EH (cell line): ENCODE measurements at places on chromosomes 7 and 10.

DNA sequence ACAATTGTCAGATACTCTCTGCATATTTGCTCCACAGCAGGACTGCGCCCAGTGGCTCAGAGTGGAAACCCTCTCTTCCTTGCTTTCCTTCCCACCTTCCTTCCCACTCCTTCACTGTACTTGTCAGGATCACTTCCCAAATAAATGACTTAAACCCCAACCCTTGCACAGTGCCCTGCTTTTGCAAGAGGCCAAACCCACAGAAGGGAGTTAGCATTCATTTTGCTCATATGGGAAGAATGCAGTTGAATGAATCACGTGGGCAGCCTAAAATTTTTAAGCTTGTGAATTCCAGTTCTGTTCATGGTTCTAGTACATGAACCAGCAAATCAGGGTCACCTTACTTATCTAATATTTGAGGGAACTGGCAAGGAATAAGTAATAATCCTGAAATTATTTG is 47.7 kb upstream of the SFMBT2 start:
- DNase-seq: no peak

- DNase-seq: peak; percentile 92
These were observed 44.2 kb upstream of the FRMD4A start for GRCh38 chr10:14374745-14375445.

- peak; percentile 90 for DNase-seq
These were observed 104.1 kb downstream of the EVX1 start for GRCh38 chr7:27346531-27347275.

DNA sequence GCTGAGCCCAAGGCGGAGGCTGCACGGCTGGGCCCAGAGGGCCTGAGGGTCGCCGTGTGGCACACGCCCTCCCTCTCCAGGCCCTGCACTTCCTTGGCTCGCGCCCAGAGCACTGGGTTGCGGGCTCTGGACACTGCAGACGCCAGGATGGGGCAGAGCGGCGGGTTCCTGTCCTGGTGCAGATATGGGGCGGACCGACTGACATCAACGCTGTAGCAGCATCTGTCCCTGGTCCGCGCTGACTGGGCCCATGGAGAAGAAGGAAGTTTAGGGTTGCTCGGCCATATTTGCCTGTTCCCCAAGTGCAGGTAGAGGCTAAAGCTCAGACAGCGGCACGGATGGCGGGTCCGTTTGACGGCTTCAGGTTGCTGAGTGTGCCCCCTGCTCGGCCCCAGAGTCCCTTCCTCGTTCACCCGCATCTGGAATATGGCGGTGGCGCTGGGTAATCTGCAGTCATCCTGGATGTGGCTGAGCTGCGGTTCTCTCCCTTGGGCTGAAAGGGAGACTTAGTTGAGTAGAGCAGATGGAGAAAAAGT is 116.1 kb downstream of the OR13A1 start:
- no peak for DNase-seq

DNA sequence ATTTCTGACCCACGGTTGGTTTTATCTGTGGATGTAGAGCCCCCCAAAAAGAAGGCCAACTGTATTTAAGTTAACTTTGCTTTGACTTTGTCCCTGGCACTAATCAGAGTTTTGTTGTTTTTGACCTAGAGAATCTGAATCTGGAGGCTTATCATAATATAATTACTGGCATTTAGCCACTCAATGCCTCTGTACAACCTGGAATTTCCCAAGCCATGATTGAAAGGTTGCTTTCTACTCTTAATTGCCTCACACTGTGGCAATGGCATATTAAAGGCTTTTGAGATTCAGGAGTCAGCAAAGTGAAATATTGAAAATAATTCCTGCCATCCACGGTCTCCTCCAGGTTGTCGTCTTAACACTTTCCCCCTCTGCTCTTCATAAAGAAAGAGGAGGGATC is 205.2 kb upstream of the GHITM start:
- no peak for DNase-seq

DNA sequence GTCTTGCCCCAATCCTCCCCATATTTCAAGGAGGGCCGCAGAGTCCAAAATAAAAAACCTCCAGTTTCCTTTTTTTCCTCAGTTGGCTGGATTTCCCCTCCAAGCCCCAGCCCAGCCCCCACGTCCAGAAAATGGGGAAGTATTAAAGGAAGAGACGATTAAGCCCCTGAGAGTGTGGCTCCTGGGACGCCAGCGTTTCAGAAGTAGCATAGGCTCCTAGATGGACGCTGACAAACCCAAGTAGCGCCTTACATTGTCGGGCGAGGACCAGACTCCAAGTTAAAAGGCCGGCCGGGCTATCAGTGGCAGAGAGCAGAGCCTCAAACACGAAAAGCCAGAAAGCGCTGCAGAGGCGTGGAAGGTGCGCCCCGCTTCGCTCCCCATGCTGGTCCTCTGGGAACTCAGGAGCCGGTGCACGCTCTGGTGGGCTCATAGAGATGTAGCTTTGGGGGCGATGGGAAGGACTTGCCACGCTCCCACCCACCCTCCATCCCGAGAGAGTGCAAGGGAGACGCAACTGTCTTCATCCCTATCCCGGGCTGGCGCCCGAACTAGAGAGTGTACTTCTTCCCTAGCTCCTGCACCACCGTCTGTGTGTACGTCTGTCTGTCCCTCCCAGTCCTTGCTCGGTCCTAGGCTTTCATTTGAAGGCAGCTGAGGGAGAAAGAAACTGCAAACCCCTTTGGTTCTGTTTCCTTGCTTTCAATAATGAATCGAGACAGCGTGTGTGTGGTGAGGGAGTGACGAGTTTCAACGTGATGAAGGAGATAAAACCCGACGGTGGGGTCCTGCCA is 6.3 kb upstream of the EMX2 start:
- no peak for DNase-seq

DNA sequence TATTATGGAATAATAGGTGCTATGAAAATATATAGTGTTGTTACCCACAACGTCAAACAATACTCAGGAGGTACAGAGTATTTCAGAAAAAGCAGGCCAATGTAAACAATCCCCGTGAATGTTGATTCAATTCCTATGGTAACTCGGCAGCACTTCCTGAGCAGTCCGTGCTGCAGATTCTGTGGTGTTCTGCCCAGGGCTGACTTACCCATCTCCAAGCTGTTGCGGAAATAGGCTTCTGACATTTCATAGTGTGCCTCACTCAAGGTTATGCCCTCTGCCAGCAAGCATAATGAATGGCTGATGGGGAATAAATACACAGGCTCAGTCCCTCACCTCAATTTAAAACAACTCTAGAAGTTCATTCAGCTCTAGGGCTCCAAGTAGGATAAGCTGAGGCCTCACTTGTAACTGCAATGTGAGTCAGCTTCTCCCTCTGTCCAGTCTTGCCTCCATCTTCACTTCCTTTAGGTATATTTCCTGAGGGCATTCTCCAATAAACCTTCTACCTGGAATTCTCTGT is 177.6 kb downstream of the GNAI1 start:
- peak; percentile 85 for DNase-seq

DNA sequence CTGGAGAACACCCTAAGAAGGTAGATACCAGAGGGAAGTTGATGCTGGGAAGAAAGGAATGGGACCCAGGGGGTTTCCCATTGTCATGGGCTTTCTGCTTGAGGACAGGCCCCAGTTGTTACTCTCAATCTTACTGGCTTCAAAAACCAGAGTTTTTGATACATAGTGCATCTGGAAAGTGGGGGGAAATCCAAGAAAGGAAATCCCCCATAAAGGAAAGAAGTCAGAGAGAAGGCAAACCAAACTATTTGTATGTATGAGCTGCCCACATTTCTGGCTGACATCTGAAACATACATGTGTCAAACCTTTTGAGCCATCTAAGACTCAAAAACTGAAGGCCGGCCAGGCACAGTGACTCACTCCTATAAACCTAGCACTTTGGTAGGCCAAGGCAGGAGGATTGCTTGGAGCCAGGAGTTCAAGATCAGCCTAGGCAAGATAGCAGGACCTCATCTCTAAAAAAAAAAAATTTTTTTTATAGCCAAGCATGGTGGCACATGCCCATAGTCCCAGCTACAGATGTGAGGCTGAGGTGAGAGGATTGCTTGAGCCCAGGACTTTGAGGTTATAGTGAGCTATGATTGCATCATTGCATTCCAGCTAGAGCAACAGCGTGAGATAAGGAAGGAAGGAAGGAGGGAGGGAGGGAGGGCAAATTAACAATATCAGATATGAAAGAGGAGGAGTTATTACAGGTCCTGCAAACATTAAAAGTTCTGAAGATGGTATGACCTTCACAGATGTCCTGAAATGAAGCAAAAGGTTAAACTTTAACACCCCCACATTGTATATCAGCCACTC is 6.7 kb upstream of the COA1 start:
- peak; percentile 27 for DNase-seq

DNA sequence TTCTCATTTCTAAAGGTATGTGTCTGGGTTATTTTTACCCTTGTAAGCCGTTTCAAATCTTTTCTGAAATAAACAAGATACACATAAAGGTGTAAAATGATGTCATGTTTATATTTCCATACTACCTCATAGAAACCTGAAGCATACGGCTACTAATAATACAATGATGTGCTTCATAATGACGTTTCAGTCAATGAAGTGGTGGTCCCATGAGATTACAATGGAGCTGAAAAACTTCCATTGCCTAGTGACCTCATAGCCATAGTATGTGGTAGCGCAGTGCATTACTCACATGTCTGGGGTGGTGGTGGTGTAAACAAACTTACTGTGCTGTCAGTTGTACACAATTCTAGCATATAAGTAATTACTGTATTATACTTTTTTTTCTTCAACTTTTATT is 24.9 kb downstream of the EPDR1 start:
- DNase-seq: no peak

- DNase-seq: no peak
These were observed 22.3 kb downstream of the CNPY1 start for GRCh38 chr7:155524018-155524556.

DNA sequence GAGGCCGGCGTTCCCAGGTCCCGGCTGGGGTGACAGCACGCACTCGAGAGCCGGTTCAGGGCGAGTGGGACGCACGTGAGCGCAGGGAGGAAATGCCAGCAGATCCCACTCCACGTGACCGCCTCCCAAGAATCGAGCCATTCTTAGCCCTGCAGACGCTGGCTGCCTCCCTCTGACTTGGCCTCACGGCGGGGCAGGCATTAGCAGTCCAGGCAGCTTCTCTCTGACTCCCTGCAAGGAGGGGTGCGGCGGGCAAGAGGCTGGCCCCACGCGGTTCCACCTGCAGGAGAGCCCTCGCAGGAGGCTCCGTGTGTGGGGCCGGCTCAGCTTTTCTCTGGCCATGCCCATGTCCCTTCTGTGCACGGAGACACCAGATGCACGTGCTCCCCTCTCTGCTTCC is 10.1 kb downstream of the GPR146 start:
- DNase-seq: no peak

DNA sequence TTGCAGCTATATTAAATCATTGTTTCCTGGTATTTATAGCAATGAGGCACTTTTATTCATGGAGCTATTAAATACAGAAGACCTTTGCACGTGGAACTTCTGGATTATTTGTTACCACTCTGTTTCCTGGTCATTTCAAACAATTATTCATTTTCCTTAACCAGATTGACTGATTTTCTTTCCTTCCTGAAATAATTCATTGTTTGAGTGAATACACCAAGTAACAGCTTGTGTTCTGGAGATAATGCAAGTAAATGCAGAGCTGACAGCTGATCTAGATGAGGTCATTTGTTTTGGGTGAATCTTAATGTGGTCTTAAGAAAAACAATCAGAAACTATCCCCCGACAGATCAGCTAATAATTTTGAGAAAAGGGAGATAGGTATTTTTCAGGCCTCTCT is 497.7 kb downstream of the KIF20B start:
- DNase-seq: no peak

GRCh38 chr10:32240471-32240870 is 106.5 kb downstream of the EPC1 start:
- DNase-seq: no peak

GRCh38 chr7:75614401-75614800 is 122.3 kb downstream of the SPDYE5 start:
- no peak for DNase-seq

- DNase-seq: no peak
These were observed 31.7 kb upstream of the HERPUD2 start for GRCh38 chr7:35726654-35727053.

- no peak for DNase-seq
These were observed 420.5 kb upstream of the FOXK1 start for GRCh38 chr7:4261601-4261960.

- peak; percentile 36 for DNase-seq
These were observed 223.7 kb downstream of the LHFPL3 start for GRCh38 chr7:104552102-104552501.

DNA sequence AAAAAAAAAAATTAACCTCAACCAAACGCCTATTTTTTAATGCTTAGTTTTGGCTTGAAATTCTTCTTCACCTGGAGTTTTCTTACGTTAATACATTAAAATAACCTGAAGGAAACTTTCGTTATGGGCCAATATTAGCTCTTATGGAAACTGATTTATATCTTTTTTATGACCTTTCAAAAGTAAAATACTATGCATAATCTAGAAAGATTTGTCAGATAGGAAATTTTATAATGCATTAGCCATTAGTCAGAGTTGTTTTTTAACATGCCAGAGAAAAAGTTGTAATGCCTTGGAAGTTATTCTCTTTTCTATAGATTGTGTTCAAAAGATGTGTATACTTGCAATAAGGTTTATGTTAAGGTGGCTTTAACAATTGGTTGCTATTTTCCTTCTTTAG is 34.3 kb upstream of the ARL4A start:
- DNase-seq: peak; percentile 27

DNA sequence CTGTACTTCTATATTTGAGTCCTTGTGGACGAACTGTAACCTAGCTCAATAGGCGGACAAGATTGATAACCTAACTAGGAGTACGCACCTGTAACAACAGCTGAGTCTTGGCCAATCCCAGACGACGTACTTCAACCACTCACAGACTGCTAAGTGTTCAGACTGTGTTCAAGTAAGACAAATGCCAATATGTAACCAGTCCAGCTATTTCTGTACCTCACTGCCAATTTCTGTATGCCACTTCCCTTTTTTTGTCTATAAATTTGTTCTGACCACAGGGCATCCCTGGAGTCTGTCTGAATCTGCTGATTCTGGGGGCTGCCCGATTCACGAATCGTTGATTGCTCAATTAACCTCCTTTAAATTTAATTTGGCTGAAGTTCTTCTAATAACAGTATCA is 32.2 kb downstream of the HACD1 start:
- DNase-seq: no peak

GRCh38 chr7:521221-522070 is 1.8 kb upstream of the PDGFA start:
- peak; percentile 75 for DNase-seq

DNA sequence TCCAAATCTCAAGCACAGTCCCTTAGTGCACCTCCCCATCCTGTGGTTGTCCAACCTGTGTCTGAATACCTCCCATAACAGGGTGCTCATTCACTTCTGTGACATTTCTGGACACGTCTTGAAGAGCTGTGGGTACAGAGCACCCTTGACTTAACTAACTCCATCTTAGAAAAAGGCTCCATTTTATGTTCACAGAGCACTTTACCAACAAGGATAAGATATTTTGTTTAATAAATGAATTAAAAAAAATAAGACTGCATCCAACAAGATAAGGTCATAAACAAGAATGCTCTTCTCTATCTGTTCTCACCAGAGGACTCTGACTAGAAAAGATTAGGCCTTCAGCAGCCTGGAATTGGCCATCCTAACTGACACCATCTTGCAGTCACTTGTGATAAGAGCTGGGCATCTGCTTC is 335.2 kb upstream of the ZNF32 start:
- no peak for DNase-seq

- DNase-seq: peak; percentile 46
These were observed 454.0 kb upstream of the SORCS1 start for GRCh38 chr10:107618504-107618994.
